G401 (cell line): ENCODE measurements at places on chromosomes 2 and 18.

GRCh38 chr2:131041402-131042147 is 51.7 kb downstream of the FAM168B start:
- DNase-seq = no peak

GRCh38 chr2:193326296-193326695 is 1131.6 kb upstream of the TMEFF2 start:
- DNase-seq = no peak

GRCh38 chr2:27779417-27780055 is 8.0 kb downstream of the MRPL33 start:
- DNase-seq = no peak

DNA sequence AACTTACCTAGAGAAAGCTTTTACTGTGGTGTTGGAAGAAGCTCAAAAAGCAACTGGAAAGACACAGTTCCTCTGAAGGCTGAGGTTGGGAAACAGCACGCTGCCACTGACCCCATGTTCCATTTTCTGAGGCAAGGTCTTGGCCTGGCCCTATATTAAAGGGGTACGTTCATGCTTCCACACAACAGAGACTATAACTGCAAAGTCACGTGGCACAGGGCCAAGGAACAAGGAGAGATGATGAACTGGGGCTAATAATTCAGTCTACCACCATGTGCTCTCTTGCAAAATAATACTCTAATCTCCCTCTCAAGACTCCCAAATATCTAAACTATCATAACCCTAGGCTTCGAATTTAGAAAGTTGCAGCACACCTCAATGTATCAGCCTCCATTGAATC is 381.6 kb downstream of the DSEL start:
- no peak for DNase-seq

DNA sequence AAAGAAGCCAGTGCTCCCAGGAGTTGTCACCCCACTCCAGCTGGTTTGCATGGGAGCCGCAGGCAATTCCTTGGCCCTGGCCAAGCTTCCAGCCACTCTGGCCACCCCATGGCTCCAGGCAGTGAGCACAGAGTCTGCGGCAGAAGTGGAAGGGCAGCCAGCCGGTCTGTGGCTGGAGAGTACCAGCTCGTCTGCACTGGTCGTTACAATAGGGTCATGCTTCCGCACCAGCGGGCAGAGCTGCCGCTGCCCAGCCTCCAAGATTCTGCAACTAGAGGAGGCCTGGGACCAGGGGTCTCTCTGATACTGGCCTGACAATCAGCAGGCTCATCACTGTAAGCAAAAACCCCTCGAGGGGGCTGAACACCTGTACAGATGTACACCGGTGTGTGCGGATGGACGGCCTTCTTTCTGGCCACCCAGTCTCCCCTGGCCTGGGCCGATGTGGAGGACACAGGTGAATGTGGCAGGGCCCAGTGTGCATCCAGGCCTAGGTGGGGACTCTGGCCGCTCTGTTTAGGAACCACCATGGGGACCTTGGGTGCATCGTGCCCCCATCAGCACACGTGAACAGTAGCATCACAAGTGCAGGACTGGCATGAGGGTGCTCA is 51.9 kb upstream of the ODC1 start:
- DNase-seq = no peak

- DNase-seq = no peak
These were observed 49.5 kb downstream of the DARS1 start for GRCh38 chr2:135935914-135936313.

GRCh38 chr2:138090330-138090729 is 126.1 kb downstream of the HNMT start:
- peak; percentile 29 for DNase-seq

DNA sequence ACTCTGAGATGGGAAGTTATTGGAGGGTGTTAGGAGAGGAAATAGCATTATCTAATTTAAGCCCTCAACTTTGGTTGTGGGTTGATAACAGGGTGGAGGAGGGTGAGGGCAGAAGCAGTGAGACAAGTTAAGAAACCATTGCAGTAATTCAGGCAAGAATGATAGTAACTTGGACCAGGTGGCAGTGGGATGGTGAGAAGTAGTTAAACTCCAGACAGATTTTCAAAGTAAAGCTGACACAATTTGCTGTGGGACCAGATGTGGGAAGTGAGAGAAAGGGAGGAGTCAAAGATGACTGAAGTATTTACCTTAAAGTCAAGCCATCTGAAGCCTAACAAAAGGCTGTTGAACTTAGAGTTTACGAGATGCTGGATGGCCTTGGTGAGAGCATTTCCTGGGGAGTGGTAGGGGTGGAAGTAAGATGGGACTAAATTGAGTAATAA is 163.2 kb upstream of the KLF7 start:
- DNase-seq = no peak

- no peak for DNase-seq
These were observed 452.6 kb downstream of the SETBP1 start for GRCh38 chr18:45133276-45133675.
